Endothelial cell of umbilical vein (primary cell): ENCODE measurements at places on chromosomes 1 and 21. TPM values are rescaled to one million over a fixed set of nuclear protein-coding genes. Genes with fewer than 3 reads are reported as not detected.

GRCh38 chr1:244901400-244902015 is 37.2 kb upstream of the HNRNPU start:
- DNase-seq, result no peak

Gene LRRC39
- total RNA-seq, result 0.40 and 0.67 TPM in 2 replicates

DNA sequence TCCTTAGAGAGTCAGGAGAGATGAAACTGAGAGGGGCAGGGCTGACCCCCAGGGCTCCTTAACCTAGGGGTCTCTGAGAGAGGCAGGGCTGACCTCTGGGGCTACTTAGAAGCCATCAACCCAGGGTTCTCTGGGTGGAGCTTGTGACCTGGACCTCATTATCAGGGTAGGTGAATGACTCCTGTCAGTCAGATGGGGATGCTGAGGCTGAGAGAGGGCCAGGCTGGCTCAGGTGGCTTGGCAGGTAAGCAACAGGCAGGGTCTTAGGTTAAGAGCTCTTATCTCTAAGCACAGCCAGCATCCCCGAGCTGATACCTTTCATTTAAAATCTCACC is 160.9 kb downstream of the PTPRU start:
- DNase-seq, result no peak

Gene CNTN2
- total RNA-seq, result not detected in 2 replicates

Gene NFASC
- not detected in 2 replicates for total RNA-seq

DNA sequence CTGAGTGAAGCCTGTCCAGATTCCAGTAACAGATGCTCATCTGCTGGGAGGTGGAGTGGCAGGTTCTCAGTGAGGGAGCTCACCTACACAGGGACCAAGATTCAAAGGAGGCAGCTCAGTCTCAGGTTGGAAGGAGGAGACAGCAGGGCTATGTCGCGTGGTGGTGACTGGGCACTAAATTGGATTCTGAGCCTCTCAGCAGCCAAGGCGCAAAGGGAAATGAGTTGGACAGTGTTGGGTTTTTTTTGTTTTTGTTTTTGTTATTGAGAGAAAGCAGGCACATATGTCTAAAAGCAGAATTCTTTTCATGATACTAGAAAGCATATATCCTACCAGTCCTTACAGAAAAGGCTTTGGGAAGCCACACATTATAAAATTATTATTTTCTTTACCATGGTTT is 26.2 kb downstream of the UMODL1 start:
- peak; percentile 29 for DNase-seq

Gene MYOM3
- total RNA-seq, result 0.18 and 0.40 TPM in 2 replicates

GRCh38 chr1:206754011-206754410 is 16.6 kb upstream of the IL19 start:
- DNase-seq, result no peak
